ENCODE measurements at places on chromosomes 2 and 18.

- DNase-seq: peak; percentile 79
Observed at GRCh38 chr2:112481050-112481527, 867 bp upstream of the TTL start.

- DNase-seq: no peak
Observed at GRCh38 chr2:235560345-235560744, 66.5 kb downstream of the AGAP1 start.

DNA sequence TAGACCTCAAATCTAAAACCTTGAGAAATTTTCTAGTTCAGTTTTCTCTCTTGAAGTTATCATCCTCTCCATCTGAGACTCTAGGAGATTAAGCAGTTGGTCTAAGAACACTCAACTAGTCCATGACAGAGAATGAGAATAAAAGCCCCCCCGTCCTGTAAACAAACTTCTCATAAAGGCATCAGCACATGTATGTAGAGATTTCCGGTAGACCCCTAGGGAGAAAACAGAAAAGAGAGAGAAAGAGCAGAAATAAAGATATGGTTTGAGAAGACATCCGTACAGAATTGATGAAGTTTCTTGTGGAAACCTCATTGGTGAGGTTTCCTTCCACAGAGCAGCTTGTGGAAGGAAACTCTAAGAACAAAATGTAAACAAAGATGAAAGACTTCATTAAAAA, 3.2 kb upstream of the GPR155 start:
- no peak for DNase-seq

- DNase-seq: no peak
Observed at GRCh38 chr2:140440815-140441214, 1660.6 kb upstream of the NXPH2 start.

- DNase-seq: no peak
Observed at GRCh38 chr2:75416420-75417342, 144.1 kb downstream of the EVA1A start.

GRCh38 chr2:1156059-1156458, 205.4 kb downstream of the SNTG2 start:
- peak; percentile 15 for DNase-seq

GRCh38 chr2:39118786-39119499, 1.9 kb downstream of the SOS1 start:
- no peak for DNase-seq

DNA sequence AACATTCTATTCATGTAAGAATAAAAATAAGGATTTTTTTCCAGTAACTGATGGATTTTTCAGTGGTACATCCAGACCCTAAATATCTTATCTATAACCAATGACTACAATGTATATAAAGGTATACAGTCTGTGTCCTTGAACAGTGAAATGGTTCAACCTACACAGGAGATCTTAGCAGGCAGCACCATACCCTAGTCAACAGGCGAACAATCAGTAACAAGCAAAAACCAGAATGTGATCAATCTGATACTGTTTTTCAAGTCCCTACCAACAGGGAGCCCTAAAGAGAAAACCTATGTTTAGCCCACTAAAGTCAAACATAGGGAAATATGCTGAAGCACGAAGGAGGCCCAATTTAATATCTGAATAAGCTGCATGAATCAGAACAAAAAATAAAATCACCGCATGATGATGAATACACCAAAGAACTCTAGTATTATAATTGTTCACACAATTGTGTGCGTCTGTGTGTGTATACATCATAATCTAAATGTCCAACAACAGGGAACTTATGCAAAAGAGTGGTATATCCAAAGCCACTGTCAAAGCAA, 26.0 kb downstream of the PTPN2 start:
- no peak for DNase-seq

DNA sequence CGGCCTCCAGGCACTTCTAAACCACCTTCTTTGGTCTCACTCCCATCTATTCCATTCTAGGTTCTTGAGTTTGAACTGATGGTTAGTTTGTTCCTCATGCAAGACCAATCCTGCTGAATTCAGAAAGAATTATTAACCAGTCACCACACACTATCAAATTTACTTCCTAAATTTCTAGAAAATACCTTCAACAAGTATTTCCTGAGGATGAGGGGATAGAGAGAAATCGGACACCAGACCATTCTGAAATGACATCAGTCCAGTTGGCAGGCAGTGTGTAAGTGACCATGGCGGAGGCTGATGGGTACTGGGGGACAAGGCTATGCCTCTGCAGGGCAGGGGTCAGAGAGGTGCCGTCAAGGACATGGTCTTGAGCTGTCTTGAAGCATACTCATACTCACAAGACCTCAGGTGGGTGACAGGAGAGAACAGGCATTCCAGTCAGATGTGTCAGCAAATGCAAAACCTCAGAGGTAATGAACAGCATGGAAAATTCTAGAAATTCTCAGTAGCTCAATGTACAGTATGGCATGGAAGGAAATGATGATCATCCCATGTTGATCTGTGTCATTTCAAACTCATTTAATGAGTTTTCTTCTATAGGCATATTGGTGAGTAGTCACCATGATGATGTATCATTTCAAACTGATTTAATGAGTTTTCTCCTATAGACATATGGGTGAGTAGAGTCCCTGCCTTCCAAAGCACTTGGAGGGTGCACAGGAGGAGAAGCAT, 119.6 kb downstream of the DDX1 start:
- no peak for DNase-seq

DNA sequence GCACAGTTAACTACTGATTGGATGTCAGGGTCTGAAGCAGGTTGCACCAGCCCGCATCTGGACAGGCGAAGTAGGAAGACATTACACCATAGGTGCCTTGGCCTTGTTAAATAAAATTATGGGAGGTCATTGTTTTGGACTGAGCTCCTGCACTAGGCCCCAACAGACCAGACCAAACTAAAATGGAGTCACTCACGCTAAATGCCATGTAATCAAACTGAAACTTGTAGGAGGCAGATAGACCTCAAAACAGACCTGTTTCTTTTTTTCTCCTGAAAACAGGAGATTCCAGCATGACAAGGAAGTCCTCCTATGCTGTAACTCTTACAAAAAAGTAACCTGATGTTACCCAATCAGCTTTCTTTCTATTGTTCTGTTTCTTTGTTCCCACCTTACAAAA, 15.5 kb upstream of the NFU1 start:
- no peak for DNase-seq

- peak; percentile 63 for DNase-seq
Observed at GRCh38 chr2:109243526-109244303, 114.7 kb downstream of the SH3RF3 start.

DNA sequence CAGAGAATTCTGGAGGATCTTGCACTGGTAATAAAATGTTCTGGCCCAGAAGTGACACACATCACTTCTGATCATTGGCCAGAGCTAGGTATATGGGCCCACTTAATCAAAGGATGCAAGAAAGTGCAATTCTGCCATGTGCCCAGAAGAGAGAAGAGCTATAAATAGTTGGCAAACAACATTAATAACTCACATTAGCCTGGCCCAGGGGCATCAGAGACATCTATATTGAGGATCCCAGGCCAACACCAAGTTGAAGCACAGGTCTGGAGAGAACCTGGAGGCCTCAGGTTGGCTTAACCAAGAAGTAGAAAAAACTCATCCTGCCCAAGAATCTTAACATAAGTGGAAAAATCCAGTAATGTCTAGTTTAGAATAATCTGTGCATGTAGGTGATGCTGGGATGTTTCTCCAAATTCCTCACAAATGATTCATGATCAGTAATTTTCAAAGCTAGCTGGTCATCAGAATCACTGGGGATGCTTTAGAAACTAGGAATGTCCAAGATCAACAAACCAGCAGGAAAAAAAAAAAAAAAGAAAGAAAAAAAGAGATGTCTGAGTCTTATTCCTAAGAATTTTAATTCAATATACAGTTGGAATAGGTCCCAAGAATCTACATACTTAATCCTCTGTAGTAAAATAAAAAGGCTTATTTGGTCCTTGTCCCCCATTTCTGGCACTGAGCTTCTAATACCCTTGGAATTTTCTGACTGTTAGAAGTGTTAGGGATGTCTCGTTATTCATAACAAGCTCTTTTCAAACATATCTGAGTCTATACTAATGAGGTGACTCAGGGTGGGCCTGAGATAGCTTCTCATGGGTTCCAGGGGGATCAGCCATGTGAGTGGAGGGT, 35.0 kb upstream of the EVA1A start:
- DNase-seq: no peak

- peak; percentile 80 for DNase-seq
Observed at GRCh38 chr18:43596105-43596712, 318.9 kb upstream of the SYT4 start.

- DNase-seq: no peak
Observed at GRCh38 chr2:228239207-228239906, 57.9 kb upstream of the SPHKAP start.

DNA sequence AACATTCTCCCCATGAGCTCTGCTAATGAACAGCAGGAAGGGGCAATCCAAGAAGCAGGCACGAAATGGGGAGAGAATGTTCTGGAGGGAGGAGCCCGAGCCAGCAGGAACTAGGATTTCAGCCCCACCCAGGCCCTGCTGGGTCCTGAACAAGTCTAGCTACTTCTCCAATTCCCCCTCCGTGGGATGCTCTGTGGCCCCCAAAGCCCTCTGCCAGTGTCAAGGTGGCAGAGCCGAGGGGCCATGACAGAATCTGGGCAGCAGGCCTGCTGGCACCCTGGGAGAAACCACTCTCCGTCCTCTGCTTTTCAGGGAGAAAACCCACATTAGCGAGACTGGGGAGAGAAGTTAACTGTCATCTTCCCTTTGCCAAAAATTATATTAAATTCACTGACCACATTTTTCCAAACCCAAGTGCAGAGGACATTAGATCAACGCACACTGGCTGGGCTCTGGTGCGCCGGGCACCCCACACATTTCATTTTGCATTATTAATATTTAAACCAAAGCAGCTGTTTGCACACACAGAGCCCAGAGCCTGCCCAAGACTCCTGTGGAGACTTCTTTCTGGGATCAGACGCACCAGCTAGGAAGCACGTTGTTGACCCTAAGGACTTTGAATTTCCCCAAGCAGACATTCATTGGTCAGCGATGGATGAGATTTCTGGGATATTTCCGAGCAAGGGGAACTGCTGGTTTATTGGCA, 80.2 kb upstream of the PKDCC start:
- DNase-seq: no peak
